Stimulated activated CD4-positive, alpha-beta T cell treated with anti-CD3 and anti-CD28 coated beads, Interleukin-15, amount 100 ng/mL, for 1 hour (primary cell): ENCODE measurements at places on chromosomes 2 and 18.

DNA sequence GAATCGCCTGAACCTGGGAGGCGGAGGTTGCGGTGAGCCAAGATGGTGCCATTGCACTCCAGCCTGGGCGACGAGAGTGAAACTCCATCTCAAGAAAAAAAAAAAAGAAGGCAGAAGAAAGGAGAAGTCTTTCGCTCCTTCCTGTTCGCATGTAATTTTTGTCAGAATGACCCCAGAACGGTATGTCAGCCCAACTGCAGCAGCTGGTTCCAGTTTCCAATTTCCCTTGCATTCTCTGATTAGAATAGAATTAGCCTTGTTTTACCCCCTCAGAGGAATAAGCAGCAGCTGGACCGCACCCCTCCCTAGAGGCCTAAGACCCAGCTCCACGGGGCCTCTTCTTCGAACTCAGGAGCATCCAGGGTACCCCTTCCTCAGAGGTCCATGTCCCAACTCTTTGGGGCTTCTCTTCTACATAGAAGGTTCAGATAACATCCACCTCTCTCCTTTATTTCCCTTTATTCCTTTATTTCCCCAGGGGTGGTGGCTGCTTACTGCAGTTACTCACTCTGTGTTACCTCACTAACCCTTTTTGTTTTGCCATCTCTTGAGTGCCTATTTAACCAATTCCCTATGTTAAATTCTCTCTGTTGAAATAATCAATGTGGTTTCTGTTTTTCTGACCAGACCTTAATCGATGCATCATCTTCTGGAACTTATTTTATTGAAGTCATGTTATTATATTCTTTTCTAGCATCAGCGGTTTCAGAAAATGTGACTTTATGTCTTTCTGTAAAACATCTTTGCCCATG lies 7.2 kb upstream of the PUM2 start:
- no peak for DNase-seq

- DNase-seq: no peak
Observed at GRCh38 chr2:210460322-210461227, 16.0 kb downstream of the LANCL1 start.

DNA sequence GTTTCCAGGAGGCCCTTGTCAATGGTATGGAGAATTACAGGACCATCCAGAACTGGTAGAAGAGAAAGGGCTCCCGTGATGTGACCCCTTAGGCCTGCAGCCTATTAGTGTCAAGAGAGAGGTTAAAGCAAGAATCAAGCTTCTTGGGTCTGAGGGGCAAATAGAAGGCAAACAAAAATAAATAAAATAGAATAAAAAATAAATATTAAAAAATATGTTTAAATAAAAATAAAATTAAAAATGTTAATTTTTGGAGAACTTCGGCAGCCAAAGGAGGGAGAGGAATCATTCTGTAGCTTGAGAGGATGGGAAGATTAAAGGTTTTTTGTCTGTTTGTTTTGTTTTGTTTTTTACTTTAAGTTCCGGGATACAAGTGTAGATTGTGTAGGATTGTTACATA lies 15.2 kb upstream of the TMEM178A start:
- no peak for DNase-seq

GRCh38 chr2:62547854-62548253 lies 41.9 kb upstream of the TMEM17 start:
- no peak for DNase-seq

DNA sequence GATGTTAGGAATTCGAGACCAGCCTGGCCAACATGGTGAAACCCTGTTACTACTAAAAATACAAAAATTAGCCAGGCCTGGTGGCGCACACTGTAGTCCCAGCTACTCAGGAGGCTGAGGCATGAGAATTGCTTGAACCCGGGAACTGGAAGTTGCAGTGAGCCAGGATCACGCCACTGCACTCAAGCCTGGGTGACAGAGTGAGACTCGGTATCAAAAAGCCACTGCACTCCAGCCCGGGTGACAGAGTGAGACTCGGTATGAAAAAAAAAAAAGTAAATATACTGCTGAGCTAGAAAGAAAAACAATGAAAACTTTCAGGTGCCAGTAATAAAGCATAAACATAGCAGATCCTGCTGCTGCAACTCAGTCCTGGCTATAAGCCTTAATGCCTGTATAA lies 73.5 kb downstream of the STRN start:
- no peak for DNase-seq

- DNase-seq: no peak
Observed at GRCh38 chr2:158740127-158740526, 55.0 kb upstream of the DAPL1 start.

- no peak for DNase-seq
Observed at GRCh38 chr2:81644189-81644588, 1339.6 kb upstream of the LRRTM1 start.

GRCh38 chr2:137729305-137729704 lies 235.0 kb upstream of the HNMT start:
- no peak for DNase-seq

GRCh38 chr18:7844017-7844416 lies 276.9 kb downstream of the PTPRM start:
- no peak for DNase-seq
